ENCODE measurements at places on chromosomes 3 and 15.
A peak's percentile ranks its signal among the peaks of the same experiment; 100 is the strongest.

DNA sequence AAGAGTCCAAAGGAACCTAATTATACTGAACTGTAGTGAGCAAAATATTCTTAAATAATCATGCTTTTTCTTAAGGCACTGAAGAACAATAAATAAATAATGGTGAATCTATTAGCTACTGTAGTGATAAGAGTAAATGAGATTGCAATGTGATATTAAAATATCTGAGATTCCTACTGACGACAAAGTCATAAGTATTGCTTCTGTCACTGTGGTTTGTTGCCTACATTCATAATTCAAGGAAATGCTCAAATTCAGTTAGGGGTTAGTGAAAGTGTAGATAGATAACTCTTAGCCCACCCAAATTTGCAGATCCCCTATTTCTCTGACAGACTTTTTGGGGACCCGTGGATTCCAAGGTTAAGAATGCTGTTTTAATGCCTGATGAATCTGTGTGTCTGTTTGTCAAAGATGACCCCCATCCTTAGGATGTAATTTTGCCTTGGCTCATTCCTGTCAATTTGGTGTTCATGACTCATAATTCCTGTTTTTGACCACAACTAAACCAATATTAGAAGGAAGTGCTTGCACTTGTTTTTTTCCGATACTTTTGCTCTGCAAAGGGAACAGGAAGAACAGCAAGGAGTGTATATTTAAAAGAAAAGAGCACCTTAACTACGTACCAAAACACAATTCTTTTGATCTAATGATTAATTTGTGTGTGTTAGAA is 86.7 kb downstream of the MAGI1 start:
- no peak for DNase-seq

DNA sequence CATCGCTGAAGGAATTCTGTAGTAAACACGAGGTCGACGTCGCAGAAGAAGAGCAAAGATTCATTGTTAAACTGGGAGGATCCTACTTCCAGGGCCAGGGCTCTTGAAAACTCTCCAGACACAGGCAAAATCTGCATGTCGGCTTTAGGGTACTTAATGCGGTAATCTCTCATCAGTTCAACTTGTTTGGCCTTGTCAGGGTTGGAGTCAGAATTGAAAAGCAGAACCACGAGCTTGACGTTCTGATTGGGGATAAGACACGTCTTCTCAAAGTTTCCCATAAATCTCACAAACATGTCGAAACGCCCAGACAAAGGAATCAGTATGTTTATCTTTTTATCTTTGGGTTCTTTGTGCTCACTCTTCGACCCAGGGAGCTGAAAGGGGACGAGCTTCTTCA is 74.0 kb downstream of the CHSY1 start:
- DNase-seq = no peak

GRCh38 chr15:28273873-28274610 is 47.9 kb downstream of the HERC2 start:
- no peak for DNase-seq

DNA sequence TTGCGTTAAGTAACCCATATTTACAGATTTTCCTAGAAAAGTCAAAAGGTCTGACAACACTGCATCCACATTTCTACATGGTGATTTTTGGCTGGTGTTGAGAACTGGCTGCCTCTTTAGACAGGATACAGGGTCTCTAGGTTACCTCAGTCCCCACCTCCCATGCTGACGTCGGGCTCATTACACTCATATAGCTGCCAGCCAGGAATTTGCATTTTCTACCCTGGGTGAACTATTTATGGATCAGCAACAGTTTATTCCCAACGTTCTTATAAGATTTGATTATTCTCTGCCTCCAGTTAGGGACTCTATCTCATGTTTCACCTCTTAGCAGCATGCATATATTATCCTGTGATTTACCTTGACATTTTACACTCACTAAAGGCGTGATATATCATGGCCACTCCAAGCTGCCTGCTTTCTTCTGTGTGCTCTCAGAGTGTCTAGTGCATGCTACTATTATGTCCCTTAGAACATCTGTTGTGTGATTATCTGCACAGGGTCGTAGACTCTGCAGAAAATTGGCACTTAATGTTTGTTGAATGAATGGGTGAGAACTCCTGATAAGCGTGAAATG is 49.0 kb downstream of the CLDN11 start:
- peak; percentile 30 for DNase-seq

DNA sequence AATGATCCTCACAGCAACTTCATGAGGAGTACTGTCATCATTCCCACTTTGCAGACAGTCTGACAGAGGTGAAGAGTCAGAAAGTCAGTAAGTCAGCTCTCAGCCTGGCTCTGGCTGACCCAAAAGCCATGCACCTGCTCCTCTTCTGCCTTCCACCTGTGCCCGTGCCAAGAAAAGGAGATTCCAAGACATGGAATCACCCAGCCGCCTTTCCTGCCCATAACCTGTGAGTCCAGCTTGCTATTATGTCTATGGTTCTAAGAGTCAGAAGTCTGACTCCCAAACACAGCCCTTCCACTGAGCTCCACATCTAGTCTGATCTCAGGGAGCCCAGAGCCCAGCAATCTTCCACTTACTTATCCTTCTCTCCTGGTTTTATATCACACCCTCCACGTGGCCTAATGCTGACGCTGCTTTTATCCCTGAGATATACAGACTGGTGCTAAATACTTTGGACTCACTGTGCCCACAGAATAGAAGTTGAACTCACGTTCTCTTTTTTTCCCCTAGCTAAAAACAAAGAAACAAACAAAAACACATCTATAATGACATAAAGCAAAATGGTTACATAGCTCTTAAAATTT is 66.0 kb downstream of the PLD1 start:
- no peak for DNase-seq

DNA sequence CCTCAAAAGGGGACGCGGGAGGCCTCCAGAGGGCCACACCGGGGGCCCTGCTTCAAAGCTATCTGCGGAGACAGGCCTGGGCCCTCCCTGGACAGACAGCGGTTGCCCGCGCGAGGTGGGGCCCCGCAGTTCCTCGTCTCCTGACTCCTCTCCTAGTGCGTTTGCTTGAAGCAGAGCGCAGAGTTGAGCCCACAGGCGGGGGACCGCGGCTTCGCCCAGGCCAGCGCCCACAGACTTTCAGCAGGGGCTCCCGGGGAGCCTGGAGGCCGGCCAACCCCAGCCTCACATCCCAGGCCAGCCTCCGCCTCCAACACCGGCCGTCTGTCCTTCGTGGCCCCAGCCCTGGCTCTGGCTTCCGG is 540 bp upstream of the ADAMTS7 start:
- no peak for DNase-seq

- DNase-seq = no peak
Measured at GRCh38 chr3:172651936-172652625, 58.8 kb downstream of the NCEH1 start.

GRCh38 chr3:193590088-193590856 is 2.7 kb upstream of the OPA1 start:
- no peak for DNase-seq

- no peak for DNase-seq
Measured at GRCh38 chr3:69752241-69752640, 13.0 kb downstream of the MITF start.

DNA sequence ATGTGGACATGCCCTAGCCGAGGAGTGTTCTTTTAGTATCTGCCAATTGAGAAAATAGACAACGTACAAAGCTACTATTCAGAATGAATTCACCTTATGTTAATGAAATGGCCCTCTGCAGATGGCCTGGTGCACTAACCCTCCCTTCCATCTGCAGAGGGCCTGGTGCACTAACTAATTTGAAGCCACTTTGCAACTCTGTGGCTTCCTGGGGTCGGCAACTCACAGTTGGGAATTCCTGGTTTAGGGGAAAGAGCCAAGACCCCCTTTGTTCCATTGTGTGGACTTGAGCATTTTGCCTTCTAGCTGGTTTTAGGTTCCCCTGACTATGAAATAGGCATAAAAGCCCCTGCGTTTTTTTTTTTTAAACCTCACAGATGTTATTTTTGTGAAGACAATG is 204.3 kb upstream of the UBE3A start:
- no peak for DNase-seq
